ENCODE measurements at places on chromosomes 4 and X.

DNA sequence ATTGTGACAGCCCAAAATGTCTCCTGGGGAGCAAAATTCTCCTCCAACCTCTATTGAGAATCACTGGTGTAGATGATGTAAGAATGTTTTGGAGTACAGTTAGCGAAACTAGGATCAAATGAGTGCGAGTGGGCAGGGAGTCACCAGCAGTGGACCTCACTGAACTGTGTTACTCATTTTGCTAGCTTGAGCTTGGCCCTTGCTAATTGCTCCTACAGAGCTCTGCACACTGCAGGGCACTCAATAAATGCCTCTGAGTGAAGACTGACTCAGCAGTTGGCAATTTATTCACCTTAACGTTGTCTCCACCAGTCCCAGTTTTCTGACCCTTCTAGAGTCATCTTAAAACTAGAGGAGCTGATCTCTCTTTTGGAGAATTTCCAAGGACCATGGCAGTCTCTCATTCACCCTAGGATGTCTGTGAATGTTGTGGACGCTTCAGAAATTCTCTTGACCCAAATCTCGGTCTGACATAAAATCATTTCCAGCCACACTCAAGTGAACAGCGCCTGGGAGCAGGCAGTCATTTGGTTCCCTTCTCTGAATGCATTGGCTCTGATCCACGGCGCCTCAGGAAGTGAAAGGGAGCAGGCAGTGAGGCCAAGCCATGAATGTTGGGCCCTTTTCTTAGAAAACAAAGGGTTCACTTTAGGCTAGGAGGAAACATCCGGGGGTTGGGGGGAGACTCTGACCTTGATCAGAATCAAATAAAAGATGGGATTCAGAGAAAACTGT, 148.1 kb downstream of the NWD2 start:
- DNase-seq, result no peak

GRCh38 chrX:135688137-135688536, 25.3 kb upstream of the CT45A1 start:
- no peak for DNase-seq

DNA sequence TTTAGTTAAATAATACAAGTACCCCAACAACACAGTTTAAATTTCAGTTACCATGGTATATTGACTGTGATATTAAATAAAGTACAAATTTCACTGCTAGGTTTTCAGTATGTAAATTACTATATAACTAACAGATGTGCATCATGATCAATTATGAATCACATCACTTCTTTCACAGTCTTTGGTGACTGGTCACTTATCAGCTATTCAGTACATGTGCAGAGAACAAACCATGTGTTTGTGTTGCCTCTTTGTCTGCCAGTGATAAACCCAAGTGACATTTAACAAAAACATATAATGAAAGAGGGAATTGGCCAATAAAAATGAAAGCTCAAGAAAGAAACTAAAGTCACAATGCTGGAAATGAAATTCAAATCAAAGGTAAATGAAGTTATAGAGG, 249.3 kb downstream of the CHIC1 start:
- no peak for DNase-seq

DNA sequence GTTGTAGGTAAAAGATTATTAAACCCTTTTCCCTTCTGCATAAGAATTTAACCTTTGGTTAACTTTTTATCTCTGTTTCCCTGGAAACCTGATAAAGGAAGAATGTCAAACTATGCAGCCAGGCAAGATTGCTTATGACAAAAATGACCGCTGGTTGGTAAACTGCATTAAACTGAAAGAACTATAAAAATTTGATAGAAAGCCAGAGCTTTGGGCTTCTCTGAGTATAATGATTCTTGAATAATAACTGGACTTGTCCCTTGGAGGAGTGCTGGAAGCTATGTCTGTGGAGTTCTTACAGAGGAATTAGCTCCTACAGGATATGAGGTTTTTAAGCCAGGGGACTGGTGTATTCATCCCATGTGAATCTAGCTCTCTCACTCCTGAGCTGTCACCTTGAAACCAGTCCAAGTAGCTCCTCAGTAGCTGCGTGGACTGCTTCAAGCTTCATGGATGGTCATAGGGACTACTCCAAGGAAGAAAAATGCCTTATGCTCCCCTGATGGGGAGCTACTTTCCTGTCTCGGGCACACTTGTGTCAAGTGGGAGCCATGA, 52.0 kb downstream of the RASL11B start:
- no peak for DNase-seq

All from stimulated activated CD4-positive, alpha-beta T cell treated with anti-CD3 and anti-CD28 coated beads, TNF-alpha, amount 100 ng/mL, for 1 hour (primary cell).